Inflammatory macrophage treated with lipopolysaccharide for 1 hour (primary cell): ENCODE measurements at places on chromosomes 4 and X.

- no peak for DNase-seq
Measured at GRCh38 chr4:137775701-137776100, 243.4 kb upstream of the PCDH18 start.

DNA sequence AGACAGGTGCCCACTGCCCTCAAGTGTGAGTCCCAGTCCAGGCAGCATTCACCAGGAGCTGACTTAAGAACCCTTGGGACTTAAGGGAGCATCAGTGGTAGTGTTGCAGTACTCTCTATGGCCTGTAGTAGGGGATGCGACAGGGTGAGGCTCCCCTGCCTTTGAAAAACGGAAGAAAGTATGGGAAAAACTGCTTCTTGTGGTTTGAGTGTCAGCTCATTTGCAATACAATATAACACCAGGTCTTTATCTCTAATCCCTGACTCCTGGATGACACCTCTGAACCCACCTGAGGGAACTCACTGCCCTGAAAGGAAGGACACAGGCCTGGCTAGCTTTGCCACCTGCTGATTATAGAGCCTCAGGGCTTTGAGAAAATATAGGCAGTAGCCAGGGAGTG lies 176.0 kb downstream of the SMARCA1 start:
- no peak for DNase-seq

GRCh38 chr4:70601422-70602039 lies 9.5 kb downstream of the AMBN start:
- peak; percentile 49 for DNase-seq

GRCh38 chr4:188161167-188161566 lies 21.9 kb downstream of the TRIML1 start:
- no peak for DNase-seq

DNA sequence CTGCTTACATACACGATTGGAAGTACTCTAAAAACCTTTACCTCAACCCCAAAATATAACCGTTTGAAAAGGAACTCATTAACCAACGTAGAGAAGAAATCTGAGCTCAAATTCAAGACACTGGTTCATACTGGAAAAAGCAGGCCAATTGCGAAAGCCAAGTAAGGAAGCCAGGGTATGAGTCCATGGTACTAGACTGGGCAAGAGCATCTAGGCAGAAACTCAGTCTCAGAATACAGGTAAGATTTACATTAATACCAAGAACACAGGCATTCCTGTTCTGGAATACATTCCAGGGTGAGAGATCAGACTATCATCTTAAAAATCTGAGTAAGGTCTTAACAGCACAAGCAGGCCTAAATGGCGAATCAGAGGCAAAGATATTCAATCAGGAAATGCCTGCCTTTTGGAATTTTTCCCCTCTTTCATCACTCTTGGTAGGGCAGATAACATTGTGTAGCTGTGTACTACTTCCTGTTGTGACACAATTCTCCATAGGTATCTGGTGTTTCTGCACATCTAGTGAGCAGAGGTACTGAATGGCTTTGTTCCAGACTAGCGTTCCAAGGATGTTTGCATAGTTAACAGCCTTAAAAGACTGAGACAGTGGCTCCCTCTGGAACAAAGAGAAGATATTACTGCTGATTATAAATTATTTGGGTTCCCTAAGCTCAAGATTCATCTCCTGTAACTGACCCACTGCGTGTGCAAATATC lies 311.3 kb downstream of the PCDH19 start:
- DNase-seq, result no peak

GRCh38 chr4:20480165-20480947 lies 219.9 kb upstream of the PACRGL start:
- DNase-seq, result no peak

- DNase-seq, result no peak
Measured at GRCh38 chr4:88730811-88731210, 33.2 kb upstream of the NAP1L5 start.

DNA sequence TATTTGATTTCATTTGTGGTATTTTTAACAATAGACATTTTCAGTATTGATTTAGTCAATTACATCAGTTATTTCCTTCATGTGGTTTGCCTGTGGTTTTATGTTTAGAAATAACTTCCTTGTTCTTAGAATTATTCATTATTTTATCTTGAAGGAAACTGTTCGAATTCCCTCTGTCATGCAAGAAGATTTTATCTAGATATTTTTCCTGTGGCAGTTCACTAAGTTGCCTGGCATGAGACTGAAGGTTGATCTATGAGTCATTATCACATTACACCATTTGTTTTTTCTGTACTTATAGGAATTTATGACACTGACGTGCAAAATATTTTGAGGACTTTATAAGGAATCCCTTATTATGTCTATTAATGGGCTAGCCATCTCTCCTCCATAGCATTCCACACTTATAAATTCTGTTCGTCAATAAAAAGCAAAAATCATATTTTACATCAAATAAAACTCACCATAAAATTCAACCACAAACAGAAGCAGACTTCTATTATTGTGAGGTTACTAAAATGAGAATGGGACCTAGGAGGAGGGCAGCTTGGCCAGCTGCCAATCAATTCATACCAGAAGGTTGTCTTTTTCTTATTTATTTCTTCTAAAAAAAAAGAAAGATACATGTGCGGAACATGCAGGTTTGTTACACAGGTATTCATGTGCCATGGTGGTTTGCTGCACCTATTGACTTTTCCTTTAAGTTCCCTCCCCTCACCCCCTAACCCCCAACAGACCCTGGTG lies 179.0 kb downstream of the KCNIP4 start:
- DNase-seq, result peak; percentile 6

GRCh38 chrX:53320543-53321229 lies 39.3 kb upstream of the IQSEC2 start:
- no peak for DNase-seq

DNA sequence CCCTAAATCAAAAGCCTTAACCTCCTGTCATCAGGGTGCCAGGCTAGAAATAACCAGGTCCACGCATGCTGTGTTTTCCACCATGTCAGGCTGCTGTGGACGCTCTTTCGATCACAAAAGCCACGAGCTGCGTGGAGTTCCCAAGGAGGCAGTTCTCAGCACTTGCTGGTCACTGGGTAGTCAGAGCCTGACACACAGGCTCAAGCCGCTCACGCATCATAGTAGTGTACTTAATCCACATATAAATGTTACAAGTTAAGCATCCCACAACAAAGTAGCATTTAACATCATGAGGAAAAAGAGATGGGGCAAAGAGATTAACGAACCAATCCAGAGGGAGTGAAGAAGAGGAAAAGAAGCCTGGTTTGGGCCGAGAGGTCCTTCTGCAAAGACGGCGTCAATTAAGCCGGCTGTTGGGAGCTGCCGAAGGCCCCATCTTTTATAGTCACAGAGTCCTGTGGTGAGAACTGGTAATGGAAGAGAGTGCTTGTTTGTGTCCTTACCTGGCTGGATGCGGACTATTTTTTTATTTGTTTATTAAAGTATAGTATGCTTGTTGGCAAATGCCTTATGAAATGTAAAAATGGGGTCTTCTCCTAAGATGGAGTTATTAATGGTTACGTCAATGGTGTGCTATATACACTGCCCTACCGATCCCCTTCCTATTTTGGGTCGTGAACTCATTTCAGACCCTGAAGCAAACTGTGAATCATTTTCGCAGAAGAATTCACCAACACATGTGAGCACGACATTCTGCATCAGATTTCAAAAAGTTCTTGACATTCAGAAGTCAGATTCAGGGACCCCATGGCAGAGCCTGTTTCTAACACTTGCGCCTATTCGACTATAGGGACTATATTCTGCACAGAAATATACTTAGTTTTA lies 675 bp downstream of the PRIMPOL start:
- DNase-seq, result peak; percentile 61
